ENCODE measurements at places on chromosomes 6 and 20.

- DNase-seq = no peak
Observed at GRCh38 chr6:125584468-125584939, 164.9 kb upstream of the HEY2 start.

DNA sequence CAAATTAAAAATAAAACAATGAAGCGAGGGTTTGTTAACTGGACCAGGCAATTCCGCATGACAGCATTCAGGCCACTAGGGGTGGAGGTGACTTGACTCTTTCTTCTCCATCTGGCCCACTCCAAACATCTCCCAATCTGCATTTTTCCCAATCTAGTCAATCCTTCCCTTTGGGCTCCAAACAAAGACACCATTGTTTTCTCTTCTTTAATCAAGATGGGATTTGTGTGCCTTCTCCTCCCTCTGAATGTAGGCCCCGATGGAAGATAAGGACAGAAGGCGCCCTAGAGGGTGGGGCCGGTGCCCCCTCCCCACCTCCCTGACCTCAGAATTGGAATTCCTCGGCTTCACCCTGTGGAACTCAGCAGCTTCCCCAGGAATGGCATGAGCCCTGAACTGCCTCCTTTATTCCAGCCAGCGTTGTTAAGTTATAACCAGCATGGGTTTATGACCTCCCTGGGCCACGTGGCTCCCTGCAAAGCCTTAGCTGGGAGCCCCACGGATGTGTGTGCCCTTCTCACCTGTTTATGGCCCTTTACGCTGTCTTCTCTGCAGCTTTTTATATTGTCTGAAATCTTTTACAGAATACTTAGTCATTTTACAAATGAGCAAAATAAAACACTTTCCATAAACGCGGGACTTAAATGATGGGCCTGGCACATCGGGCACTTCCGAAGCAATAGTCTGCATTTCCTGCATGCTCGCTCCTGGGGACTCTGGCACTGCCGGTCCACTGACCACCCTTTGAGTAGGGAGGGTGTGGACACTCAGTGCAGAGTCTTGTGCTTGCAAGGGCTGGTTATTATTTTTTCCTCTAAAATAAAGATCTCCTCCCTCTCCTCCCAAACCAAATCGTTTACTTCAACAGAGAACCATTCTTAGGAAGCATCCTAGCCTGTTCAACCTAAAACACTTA, 24.5 kb downstream of the OVOL2 start:
- no peak for DNase-seq

DNA sequence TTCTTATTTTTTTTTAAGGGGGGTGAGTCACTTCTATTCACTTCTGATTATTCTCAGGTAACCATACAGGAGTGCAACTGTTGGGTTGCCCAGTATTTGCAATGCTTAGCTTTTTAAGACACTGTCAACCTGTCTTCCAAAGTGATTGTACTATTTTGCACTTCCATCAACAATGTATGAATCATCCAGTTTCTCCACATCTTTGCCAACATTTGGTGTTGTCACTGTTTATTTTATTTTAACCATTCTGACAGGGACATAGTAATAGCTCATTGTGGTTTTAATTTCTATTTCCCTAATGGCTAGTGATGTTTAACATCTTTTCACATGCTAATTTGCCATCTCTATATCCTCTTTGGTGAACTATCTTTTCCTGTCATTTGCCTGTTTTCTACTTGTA, 1.4 kb upstream of the SLC13A3 start:
- no peak for DNase-seq

DNA sequence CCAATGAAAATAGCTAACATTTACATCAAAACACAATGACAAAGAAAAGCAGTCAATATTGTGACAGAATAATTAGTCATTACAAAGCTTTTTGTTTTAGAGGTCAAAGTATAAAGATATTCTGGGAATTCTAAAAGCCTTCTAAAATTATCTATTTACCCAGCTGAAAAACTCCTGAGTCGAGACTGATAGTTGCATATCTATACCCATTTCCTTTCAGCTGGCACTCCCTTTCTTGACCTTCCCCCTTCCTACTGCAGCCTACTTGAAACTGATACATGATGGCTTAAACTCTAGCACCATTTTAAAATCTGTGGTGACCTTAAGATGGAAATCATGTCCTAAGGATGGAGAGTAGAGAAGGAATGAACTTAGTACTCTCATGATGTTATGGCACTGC, 38.6 kb downstream of the LMBRD1 start:
- no peak for DNase-seq

DNA sequence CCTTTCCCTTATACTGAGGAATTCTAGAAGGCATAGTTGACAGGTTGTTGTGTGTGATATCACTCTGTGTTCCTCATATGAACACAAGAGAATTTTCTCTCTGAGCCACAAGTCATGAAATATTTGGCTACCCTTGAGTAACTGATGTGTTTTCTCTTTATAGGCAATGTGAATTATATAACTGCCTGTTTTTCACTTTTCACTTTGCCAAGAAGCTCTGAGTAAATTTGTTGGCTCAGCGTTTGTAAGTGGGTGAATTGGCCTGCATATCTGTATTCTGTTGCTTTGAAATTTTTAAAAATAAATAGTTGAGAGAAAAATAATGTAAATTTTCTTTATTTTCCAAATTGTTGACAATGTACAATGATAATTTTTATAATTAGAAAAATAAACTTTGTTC, 5.2 kb upstream of the BTBD9 start:
- DNase-seq = peak; percentile 73

- DNase-seq = no peak
Observed at GRCh38 chr6:135823851-135824250, 27.6 kb upstream of the PDE7B start.

- DNase-seq = no peak
Observed at GRCh38 chr6:131197716-131198115, 62.4 kb downstream of the AKAP7 start.

DNA sequence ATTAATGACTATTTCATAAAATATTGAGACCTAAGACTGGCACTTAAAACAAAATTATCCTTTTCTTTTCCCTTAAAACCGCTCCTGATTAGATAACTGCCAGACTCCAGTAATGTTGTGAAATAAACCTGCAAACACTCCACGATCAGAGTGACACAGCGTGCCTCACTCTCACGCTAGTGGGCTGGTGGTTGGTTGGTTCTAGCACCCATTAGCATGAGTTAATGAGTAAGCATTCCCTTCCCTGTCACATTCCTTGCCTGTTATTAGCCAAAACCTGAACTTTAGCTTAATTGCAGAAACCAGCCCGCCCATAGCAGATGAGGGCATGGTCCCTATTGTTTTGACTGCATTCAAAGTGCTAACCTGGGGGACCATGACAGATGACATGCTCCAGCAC, 193.4 kb downstream of the CD83 start:
- DNase-seq = no peak

GRCh38 chr6:109791301-109791700, 100.2 kb downstream of the FIG4 start:
- DNase-seq = no peak

- DNase-seq = no peak
Observed at GRCh38 chr6:127383988-127384387, 40.6 kb upstream of the ECHDC1 start.

DNA sequence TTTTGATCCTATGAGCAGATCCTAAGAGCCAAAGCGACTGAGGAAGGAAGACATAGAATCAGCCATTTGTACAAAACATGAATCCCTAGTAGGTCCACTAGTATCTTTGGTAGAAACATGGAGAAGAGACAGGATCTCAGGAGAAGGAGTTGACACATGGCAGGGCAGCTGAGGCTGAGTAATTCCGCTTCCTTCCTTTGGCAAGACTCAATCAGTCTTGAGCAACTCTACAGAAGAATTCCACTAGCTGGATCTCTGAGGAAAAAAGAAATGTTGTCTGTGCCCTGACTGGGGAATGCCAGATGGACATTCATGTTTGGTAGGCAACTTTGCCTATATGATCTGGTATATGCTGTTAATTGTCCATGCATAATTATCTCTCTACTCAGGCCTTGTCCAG, 35.3 kb downstream of the ESR1 start:
- DNase-seq = no peak

- DNase-seq = no peak
Observed at GRCh38 chr6:71531006-71531405, 242.4 kb downstream of the OGFRL1 start.

DNA sequence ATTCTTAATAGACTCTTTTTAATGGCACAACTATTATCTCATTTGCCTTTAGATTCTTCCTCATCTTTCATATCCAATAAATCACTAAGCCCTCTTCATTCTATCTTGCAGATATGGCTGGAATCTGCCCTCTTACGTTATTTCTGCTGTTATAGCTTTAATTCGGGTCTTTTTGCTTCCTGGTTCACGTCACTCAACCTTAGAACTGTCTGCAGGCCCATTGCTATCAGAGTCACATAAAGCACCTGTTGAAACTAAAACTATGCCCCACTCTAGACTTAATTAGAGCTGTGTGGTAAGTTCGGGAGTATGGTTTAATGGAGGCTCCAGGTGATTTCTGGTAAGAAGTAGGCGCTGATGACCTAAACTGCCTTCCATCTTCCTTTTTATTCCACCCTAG, 988 bp downstream of the QRSL1 start:
- DNase-seq = peak; percentile 2

- no peak for DNase-seq
Observed at GRCh38 chr6:71080133-71080532, 123.3 kb upstream of the B3GAT2 start.

- no peak for DNase-seq
Observed at GRCh38 chr6:14848019-14848418, 397.9 kb upstream of the JARID2 start.

GRCh38 chr6:31162463-31163165, 4.2 kb downstream of the TCF19 start:
- no peak for DNase-seq

DNA sequence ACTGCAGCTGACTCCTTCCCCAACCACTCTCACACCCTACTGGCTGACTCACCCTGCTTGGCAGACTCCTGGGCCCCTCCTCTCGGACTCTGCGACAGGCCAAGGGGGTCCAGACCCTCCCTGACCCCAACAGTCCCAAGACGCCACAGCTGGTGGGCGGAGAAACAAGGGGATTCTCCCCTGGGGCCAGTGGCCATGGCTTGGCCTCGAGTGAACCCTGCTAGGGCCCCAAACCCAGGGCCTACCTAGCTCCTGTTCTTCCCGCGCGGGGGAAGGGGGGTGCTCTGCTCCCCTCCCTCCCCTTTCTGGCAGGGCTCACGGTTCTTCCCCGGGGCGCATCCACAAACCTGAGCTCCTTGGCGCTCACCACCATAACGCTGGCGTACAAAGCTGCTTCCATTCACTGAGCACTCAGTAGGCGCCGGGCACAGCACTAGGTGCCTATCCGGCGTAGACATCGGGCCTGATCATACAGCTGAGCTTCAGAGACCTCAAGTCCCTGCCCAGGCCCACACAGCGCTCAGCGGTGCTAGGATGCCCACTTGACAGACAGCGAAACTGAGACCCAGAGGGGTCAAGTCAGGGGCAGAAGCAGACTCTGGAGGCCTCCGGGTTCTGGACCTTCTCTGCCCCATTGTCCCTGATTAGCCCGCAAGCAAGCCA, 597 bp downstream of the ADA start:
- peak; percentile 46 for DNase-seq

GRCh38 chr20:21322083-21322710, 19.1 kb downstream of the XRN2 start:
- DNase-seq = no peak

DNA sequence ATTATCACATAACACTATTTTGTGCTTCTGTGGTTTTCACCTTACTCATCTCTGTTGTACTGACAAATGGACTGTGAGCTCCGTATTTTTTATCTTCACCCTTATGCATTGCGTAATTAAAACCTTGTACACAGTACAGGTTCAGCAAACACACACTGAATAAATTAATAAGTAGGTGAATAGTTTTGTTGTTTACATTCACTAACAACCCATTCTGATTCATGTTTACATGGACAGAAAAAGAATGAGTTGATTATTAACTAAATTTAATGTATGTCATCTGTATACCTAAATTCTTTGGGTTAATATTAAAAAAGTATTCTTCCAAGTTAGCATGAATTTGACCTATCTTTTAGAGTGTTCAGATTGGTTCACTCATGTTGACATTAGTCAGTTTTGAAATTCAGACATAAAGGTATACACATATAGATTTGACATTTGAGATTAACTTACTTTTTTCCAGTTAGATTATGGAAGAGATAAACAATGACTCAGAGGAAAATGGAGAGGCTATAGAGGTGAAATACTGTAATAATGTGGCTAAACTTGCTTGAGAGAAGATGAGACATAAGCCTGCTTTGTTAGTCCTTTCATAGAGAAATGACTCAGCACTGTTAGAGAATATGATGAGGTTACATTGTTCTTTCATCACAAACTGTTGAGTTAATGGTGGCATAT, 541.7 kb upstream of the FLRT3 start:
- DNase-seq = no peak

- no peak for DNase-seq
Observed at GRCh38 chr6:48032151-48032550, 78.8 kb downstream of the PTCHD4 start.

DNA sequence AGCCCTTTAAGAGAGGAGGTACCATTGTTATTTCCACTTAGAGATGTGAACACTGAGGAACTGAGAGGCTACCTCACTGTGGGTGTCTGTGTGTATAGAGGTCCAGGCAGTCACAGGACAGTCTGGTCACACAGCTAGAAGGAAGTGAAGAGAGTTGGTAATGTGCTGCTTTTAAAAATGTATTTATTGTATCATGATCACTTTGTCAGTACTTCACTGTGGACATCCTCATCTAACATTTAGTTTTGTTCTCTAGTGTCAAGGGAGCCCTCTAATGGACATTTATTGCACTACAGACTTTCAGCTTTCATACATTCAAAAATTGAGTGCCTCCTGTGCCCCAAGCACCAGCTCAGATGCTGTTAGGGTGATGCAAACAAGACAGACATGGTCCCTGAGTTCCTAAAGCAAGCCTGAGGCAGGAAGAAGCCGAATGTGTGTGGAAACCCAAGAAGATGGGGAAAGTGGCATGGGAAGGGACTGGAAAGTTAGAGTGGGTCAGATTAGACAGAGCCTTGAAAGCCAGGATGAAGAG, 123.0 kb downstream of the SLC16A10 start:
- peak; percentile 52 for DNase-seq

GRCh38 chr6:68343901-68344300, 291.2 kb upstream of the ADGRB3 start:
- peak; percentile 65 for DNase-seq

DNA sequence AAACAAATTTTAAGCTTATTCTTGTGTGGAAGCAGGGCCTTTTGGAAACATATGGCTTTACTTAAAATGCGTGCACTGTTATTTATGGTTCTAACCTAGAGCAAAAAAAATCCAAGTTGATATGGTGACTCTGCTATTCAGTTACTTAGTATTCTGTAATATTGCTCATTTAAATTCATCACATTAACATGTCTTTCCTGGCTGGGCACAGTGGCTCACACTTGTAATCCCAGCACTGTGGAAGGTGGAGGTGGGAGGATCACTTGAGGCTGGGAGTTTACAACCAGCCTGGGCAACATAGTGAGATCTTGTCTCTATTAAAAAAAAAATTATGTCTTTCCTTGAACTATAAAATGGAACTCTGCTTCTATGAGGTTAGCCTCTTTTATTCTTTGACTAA, 57.8 kb upstream of the SDHAF4 start:
- no peak for DNase-seq

DNA sequence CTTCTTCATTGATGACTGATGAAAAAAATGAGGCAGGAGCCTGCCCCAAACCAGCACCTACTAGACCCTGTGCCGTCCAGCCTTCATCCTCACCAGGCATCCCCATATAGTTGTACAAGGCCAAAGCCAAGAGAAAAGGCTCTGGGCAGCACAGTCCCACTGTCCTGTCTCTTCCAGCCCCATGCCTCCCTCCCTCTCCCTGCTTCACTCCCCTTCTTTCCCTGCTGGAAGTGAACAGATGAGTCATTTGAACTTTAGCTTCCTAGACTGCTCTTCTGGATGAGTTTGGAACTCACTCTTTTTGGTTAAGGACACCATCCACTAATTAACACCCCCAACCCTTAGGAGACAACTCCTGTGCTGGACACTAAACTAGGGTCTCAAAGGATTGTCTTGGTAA, 235.2 kb downstream of the LRFN2 start:
- no peak for DNase-seq
